ENCODE measurements at places on chromosomes 2 and 18.

- no peak for DNase-seq
Measured at GRCh38 chr18:63096327-63096874, 223.2 kb downstream of the BCL2 start.

DNA sequence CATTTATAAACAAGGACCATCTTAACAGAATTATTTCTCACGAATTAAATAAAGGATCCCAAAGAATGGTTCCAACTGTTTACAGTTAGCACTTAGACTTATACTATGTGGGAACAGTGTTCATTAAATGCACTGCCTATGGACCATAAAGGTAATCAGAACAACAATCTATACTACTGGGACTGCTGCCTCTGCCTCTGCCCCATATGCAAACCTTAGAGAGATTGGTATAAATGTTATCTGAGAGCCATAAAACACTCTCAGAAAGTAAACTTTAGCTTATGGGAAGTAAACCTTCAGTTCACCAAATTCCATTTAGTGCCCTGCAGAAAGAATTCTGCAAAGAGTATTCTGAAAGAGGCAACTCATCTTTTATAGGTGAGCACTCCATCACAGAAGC, 448.0 kb downstream of the NCKAP5 start:
- no peak for DNase-seq

DNA sequence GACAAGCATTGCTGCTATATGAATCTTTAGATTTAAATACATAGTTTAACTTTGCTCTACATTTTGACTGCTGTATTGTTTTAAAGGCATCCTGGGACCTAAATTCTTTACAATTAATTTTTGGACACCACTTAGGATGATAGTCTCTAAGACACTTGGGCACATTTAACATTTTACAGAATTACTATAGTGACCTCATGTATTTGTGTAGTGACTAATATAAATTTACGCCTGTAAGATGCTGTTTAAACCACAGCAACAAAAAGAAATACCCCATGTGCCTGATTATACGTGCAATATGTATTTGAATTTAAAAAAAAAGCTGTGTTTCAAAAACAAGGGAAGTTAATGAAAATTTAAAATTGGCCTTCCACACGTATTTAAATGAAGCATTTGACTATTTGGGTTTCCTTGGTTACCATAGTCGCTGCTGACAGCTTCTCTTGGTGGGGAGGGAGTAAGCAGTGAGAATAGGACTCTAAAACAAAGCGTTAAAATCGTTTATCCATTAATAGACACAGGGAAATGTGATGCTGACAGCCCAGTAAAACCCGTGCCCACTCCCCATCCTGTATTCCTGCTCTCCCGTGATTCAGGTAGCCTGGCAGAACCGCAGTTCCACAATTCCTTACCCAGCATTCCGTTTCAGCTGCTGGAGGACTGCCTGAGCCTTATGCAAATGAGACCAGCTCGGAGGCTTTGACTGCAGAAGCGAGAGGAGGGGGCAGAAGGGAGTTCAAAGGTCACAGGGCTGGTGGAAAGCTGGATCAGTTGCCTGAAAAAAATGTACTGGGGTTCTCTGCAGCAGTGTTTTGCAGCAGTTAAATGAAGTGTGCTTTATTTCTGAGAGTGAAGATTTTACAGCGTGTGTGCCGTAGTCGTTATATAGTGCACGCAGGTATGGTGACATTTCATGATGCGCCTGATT, 104.3 kb downstream of the CSRNP3 start:
- peak; percentile 89 for DNase-seq

DNA sequence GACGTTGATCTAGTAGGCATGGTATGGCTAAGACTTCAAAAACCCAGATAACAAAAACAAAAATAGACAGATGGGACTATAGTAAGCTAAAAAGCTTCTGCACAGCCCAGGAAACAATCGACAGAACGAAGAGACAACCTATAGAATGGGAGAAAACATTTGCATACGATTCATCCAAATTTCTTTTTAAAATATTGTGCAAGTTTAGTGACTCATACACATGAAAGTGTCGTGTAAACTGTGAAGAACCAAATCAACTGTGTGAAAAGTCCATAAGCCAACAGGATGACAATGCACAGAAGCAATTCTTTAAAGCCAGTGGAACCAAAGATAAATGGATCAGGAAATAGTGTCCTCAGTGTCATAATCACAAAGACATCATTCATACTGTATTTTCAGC, 671.1 kb downstream of the RNF144A start:
- no peak for DNase-seq

DNA sequence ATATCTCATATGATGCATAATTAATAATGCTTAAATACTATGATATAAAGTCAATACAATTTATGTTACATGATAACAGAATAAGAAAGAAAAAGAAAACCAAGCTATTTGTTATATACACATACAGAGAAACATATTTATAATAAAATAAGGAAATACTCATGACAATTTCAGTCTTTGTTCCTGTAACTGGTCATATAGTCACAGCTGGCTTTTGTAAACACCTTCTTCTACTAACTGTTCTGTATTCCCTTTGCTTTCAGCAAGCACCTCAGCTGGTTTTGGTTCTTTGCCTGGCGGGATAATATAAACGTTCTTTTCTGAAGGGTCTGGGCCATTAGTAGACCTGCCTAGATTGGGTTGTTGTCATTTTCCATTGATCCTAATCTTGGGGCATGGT, 158.5 kb downstream of the COPS8 start:
- DNase-seq, result no peak

GRCh38 chr2:111194835-111195621, 74.3 kb downstream of the BCL2L11 start:
- DNase-seq, result no peak

GRCh38 chr2:70091816-70092215, 4.5 kb downstream of the PCBP1 start:
- DNase-seq, result no peak

- DNase-seq, result no peak
Measured at GRCh38 chr2:200862532-200863000, 1.9 kb downstream of the CLK1 start.

- DNase-seq, result no peak
Measured at GRCh38 chr2:105912081-105912480, 167.4 kb downstream of the NCK2 start.

- DNase-seq, result no peak
Measured at GRCh38 chr18:48192542-48192941, 216.6 kb downstream of the ZBTB7C start.

DNA sequence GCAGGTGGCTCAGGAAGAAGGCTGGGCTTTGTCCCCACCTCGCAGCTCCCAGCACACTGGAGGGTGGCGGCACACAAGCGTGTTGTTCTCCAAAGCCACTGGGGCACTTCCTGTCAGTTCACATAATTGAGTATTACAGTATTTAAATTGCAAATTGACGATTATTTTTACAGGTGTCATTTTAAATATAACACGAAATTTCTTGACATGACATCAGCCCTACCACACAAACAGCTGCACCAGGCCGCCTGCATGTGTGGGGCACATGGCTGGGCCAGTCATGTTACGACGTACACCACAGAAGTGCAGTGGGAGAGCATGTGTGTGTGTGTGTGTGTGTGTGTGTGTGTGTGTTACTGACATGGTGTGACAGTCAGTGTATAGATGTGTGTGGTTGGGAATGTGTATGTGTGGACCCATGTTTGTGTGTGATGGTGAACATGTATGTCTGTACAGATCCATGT, 155.6 kb downstream of the TTC32 start:
- no peak for DNase-seq

- no peak for DNase-seq
Measured at GRCh38 chr2:193251909-193252308, 1057.2 kb upstream of the TMEFF2 start.

- no peak for DNase-seq
Measured at GRCh38 chr2:19987936-19988335, 2.0 kb downstream of the WDR35 start.

GRCh38 chr2:112712903-112713584, 7.8 kb upstream of the NT5DC4 start:
- no peak for DNase-seq

- no peak for DNase-seq
Measured at GRCh38 chr2:166494140-166494624, at the start of gene SCN7A. TSS of gene SCN7A (minus strand) at chr2:166494249. CDS start at chr2:166477696, 16,553 bp downstream.

GRCh38 chr2:16055848-16056580, 115.7 kb downstream of the MYCN start:
- DNase-seq, result no peak

DNA sequence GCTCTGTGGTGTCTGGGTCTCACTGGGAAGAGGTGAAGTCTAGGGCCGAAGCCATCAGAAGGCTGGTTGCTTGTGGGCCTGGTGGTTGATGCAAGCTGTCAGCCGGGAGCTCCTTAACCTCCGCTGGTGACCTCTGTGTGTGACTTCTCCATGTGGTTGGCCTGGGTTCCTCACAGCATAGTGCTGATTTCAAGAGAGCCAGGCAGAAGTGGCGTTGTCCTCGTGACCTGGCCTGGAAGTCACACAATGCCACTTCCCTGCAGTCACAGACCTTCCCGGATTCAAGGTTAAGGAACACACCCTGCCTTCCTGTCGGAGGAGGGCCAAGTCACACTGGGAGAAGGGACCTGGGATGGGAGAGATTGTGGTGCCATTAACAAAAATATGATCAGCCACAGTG, 303.7 kb upstream of the HS6ST1 start:
- DNase-seq, result no peak

DNA sequence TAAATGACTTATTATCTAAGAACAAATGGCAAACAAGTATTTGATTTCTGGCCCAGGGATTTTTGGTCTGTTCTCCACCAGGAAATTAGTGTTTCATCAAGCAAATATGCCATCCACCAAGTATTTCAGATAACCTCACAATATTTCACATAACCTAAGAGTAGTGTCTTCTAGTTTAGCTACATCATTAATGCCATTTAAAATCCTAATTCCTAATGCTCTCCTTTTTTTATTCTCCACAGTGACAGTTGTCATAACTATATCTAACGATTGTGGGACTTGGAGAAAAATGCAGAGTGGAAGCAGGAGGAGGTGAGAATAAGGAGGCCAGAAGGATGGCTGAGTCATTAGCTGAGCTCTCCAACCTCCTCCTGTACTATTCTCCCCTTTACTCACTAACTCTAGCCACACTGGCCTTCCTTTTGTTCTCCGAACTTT, 58.5 kb upstream of the CTLA4 start:
- no peak for DNase-seq

DNA sequence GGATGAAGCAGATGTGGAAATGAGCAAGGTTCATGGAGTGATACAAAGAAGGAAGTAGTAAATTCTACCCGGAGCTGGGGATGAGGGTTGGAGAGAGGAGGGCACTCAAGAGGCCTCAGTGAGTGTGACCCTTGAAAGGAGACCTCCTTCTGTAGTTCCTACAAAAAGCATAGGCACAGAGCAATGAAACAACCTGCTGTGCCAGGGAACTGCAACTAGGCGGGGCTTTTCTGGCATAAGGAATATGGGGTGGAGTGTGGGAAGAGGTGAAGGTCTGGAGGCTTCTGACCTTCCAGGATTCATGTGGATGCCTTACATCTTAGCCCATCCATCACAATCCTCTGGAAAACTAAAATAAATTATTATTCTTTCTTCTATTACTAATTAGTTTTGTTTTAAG, 25.5 kb upstream of the PGAP1 start:
- no peak for DNase-seq

GRCh38 chr2:69701100-69701945, 40.6 kb upstream of the ANXA4 start:
- no peak for DNase-seq

GRCh38 chr2:150824118-150824517, 336.7 kb upstream of the RND3 start:
- no peak for DNase-seq

GRCh38 chr2:11160731-11161455, 5.6 kb downstream of the SLC66A3 start:
- no peak for DNase-seq

GRCh38 chr2:23531881-23532280, 146.9 kb downstream of the KLHL29 start:
- DNase-seq, result no peak

GRCh38 chr18:10247021-10247741, 207.3 kb upstream of the APCDD1 start:
- no peak for DNase-seq

- no peak for DNase-seq
Measured at GRCh38 chr2:168705534-168706470, 96.6 kb upstream of the NOSTRIN start.

DNA sequence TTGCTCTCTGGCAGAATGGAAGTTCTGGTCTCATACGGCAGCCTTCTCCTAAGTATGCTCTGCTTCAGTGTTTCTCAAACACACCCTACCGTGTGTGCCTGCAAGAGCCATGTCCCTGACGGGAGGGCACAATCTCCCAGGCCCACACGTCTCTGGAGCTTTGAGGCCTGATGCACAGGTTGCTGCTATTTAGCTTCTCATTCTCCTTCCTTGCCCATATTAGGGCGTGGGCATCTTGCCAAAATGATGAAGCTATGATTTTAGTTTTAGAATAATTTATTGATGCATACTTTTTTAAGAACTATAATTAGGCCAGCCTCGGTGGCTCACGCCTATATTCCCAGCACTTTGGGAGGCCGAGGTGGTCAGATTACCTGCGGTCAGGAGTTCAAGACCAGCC, 107.9 kb downstream of the RNF144A start:
- DNase-seq, result no peak

DNA sequence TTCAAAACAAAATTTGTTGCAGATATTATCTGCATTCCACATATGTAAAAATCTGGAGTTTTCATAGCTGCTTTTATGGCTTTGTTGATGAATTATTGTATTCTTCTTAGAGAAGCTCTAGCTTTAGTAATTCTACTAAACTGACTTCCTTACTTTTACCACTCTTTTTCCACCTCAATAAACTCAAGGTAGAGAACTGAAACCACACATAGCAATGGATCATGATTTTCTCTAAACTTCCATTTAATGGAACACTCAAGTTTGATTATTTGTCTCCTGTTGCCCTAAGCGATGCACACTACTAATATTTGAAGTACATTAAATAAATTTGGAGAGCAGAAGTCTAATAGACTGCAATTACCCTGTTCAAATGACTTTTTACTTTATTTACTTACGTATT, 192.0 kb downstream of the NBAS start:
- no peak for DNase-seq

DNA sequence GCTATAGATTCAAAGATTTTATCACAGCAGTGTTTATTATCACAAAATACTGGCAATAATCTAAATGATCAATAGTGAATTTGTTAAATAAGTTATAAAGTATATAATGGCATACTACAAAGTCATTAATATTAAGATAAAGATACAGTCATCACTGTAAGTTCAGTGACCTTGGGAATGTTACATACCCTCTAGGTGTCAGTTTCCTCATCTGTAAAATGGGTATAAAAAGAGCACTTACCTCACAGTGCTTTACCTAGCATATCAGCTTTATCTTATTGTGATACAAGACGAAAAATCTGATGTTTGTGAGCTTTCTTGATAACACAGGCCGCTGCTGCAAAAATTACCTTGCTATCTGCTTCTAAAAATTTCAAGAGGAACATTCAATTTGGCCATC, 112.2 kb downstream of the TMEM247 start:
- DNase-seq, result no peak

GRCh38 chr18:9825571-9826073, 60.2 kb upstream of the TXNDC2 start:
- DNase-seq, result no peak

DNA sequence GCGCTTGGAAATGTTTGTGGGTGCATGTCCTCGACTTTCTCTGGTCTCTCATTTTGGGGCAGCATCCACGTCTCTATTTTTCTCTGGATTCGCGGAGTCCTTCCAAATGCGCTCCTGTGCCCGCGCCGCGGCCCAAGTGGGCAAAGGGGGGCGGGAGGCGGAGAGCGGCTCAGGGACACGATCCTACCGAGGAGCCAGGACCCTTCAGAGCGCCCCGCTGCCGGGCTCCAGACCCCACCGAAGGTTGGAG, 990 bp downstream of the EPAS1 start:
- no peak for DNase-seq

- no peak for DNase-seq
Measured at GRCh38 chr2:151560289-151560688, 150.6 kb downstream of the RIF1 start.

Measured in NCI-H2081 treated with DMSO at 0.1 percent for 48 hours (cell line).